ENCODE measurements at places on chromosomes 1 and 21.

GRCh38 chr1:68269637-68270430, 37.5 kb upstream of the WLS start:
- DNase-seq = no peak

DNA sequence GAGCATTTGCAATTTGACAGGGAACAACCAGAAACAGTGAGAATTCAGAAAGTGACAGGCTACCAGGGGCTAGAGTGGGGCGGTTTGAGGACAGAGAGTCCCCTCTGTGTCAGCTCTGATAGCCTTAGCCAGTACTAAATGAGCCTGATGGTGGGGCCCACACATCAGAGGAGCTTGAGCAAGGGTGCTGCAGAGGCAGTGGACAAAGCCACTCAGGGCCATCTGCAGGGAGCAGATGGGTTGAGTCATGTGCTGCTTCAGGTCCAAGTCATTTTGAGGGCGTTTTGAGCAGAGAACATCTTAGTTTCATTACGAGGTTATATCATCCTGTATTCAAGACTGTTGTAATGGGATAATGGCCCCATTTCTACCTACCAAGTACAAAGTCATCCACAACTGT, 7.7 kb downstream of the LRRC52 start:
- no peak for DNase-seq

- DNase-seq = no peak
Observed at GRCh38 chr1:247334378-247335133, 2.9 kb upstream of the ZNF496 start.

DNA sequence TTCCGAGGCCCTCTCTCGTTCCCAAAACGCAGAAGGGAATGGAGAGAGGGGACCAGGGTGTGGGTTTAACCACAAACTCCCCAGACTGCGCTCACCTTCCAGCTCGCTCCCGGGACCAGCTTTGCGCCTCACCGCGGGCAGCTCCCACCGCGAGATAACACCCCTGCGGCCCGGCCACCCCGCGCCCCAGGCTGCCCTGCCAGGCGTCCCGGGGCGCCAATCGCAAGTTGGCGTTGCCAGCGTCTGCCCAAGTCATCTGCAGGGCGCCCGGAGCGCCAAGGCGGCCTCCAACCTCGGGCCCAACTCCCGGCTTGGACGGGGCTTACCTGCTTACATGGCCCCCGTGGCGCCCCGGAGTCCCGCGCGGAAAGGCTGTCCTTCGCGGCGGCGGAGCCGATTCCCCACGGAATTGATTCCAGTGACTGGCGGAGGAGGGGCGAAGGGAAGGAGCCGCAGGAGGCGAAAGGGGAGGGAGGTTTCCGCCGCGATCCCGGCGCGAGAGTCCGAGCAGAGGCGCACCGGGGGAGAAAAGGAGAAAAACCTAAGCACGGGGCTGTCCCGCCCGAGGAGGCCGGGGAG, 456 bp downstream of the PTPN14 start:
- DNase-seq = no peak

- DNase-seq = no peak
Observed at GRCh38 chr1:220382994-220383393, 110.7 kb upstream of the RAB3GAP2 start.

Measured in SIG-M5 (cell line).